CD8-positive, alpha-beta T cell (primary cell): ENCODE measurements at places on chromosomes 5 and 9.

DNA sequence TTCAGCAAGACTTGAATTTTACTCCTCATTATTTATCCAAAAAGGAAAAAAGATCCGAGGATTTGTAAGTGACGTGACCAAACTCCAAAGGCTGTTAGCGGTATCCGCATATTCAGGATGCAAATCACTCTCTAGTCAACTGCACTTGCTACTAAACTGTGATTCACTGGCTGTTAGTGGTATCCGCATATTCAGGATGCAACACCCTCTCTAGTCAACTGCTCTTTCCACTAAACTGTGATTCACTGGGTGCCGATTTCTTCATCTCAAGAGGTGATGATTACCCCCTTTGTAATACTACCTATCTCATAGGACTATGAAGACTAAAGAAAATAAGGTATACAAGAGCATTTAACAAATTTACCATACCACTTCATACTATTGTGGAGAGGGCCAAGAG is 5.7 kb downstream of the MAPKAP1 start:
- DNase-seq = no peak

GRCh38 chr5:88732862-88733261 is 150.1 kb downstream of the MEF2C start:
- DNase-seq = no peak

DNA sequence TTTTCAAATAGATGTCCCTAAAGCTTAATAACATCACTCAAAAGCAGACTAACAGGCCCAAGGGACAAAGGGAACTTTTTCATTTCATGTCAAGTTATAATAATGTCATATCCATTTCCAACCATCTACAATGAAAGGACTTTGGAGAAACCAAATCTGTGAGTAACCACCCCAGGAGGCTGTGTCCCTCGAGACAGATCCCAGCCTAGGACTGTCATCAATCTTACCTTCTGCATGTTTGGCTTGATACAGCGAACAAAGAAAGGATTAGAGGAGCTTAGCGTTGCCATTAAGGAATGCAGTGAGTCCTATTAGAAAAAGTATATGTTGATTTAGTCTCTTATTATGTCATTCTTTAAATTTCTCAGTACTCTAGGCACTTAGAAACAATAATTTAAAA is 137.8 kb upstream of the RETREG1 start:
- DNase-seq = no peak

- DNase-seq = no peak
Observed at GRCh38 chr5:104569621-104570020, 1007.0 kb upstream of the NUDT12 start.

GRCh38 chr5:14260637-14261036 is 117.5 kb downstream of the TRIO start:
- DNase-seq = no peak

GRCh38 chr9:32703635-32704034 is 68.2 kb upstream of the TAF1L start:
- DNase-seq = no peak

- DNase-seq = no peak
Observed at GRCh38 chr5:146993876-146994530, 115.4 kb upstream of the PPP2R2B start.

DNA sequence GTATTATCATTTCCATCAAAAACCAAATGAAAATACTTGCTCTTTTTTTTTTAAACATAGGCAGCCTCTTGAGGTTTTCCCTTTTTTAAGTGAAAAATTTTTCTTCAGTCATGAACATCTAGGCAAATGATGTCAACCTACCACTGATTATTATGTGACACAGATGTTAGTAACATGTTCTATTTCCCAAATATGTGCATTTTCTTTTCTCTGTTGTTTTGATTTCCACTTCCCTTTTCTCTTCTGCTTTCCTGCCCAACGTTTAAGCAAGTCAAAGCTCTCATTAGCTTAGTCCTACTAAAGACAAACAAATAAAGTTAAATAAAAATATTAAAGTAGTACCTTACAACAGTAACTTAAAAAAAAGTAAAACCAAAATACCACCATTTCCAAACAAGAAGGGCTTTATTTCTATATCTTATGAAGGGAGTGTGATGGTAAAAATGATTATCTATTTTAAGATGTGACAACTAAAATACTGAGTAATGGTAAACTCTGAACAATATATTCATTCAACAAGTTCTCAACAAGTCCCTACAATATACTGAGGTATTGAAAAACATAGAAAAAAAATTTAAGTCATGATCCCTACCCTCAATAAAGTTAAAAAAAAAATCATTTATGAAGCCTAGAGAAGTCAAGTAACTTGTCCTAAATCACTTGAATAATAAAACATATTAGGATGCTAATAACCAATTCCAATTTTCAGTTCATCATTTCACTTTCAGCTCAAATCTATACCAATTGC is 9.4 kb downstream of the SLC38A9 start:
- no peak for DNase-seq

DNA sequence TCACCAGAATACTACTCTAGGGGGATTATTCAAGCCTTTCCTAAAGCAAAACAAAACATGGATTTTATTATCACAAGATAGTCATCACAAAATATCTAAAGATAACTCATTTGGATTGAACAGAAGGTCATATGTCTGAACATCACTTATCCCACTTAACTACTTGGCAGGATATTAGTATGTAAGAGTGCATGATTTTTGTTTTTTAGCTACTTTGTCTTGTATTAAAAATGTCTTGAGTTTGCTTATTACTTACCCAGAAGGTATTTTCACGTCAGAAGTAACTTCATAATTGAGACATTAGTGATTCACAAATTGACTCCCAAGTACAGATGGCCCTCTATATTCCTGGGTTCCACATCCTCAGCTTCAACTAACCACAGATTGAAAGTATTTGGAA is 113.8 kb downstream of the TLE4 start:
- DNase-seq = no peak

- DNase-seq = no peak
Observed at GRCh38 chr9:111411266-111411665, 72.9 kb downstream of the ECPAS start.

DNA sequence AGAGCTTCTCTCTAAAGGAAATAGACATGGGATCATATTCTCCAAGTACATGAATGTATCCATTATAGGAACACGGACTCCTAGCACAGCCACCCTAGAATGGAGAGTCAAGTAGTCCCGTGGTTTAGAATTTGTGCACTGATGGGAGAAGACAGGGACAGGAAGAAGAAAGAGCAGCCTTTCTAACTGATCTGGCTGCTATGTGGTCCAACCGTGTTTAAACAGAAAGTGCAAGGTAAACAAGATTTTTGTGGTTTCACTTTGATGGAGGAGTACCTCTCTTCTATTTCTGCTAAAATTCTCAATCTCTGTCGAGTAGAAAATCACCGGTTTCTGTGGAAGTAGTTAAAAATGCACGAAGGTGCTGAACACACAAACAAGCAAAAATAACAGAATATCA is 171.3 kb downstream of the ST8SIA4 start:
- no peak for DNase-seq

DNA sequence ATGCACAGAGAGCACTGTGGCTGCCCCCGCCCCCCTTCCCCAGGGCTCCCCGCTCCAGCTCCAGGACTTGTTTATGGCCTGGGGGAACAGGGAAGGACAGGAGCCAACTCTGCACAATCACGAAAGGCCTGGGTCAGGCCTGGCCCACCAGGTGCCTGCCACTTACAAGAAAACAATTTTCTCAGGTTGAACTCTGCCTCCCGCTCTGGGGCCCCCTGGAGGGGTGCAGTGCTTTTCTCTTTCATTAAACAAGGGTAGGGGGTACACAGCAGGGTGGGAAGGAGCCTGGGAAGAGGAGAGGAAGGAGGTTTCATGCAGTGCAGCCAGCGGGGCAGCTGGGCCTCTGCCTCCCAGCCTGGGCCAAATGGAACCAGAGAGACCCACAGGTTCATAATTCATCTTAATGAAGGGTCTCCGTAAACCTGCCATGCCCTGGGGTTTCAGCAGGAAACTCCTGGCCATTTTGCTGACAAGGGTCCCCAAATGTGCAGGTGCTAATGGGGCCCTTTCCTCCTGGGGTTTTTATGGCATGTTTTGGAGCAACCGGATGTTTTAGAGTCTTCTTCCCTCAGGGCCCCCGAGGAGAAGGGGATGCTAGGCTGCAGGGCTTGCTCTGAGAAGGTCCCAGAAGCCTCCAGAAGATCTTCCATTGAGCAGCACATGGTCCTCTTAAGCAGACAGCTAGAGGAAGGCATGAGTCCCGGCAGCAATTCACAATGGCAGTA is 219.8 kb downstream of the SLIT3 start:
- DNase-seq = no peak

GRCh38 chr5:87120518-87121303 is 147.0 kb upstream of the RASA1 start:
- DNase-seq = peak; percentile 50

GRCh38 chr9:30670805-30671562 is 1713.5 kb upstream of the ACO1 start:
- no peak for DNase-seq

DNA sequence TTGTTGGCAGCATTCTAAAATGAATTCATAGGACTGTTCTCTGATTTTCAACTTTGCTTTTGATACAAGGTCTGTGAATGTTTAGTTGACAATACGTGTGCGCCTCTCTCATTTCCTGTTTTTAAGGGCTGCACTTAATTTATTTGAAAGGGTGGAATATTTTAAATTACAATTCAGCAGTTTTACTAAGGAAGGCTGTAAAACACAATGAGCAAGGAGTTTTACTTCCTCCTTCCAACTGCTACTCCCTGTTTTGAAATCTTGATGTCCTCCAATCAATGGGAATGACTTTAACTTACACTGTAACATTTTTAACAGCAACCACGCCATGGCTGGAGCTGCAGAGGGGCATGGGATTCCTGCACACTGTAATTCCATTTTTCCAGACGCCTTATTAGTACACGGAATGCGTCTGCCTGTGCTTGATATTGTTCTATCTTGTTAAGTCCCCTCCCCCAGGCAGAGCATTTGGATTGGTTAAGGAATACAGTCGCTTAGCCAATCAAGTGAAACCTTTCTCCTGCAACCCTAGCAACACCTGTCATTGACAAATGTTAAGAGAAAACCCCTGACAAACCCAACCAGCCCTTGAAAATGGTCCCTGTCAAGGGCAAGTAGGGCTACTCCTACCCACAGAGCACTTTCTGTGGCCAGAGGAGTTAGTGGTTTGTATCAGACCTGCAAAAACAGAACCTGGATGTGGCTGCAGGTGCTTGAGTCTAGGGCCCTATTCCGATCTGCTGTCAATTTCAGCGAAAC is 12.5 kb upstream of the ZSWIM6 start:
- peak; percentile 32 for DNase-seq

DNA sequence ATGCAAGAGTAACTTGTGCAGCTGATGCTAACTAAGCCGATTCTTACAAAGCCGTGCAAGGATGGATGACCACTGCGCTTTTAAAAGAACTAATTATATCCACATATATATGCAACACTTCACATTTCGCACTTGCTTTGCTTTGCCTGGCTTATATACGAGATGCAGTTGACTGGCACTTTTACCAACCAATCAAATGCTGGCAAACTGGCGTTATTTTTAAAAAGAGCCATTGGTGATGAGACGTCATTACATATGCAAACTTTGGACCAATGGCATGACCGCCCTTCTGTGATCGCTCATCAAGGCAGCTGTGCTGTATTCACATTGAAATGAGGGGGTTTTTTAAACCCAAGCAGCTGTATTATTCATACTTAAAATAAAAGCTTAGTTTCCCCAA is 1147.7 kb upstream of the WWC1 start:
- no peak for DNase-seq

DNA sequence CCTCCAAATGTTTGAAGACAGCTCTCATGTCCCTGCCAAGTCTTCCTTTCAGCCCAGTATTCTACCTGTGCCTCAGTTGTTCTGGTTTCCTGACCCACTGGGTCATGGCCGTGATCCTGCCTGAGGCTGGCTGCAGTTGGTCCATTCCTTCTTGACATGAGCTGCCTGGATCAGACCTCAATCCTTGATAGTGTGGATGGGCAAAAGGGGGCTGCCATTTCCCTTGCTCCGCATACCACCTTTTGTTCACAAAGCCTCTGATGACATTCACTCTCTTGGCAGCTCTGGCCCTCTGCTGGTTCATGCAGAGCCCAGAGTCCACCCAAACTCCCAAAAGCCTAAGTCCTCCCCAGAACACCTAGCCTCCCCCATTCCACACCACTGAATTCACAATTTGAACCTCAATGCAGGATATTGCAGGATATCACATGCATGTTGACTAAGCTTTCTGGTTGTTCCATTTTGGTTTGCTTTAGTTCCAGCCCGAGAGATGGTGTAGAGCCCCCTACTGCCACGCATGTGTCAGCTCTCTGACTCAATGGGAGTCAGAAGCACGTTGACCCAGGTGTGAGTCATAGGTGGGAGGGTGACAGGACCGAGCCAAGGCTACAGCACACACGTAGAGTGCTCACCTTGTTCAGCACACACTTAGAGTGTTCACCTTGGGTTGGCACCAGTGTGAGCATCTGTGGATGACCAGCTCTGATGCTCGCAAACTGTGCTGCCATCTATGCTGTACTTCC is 137.2 kb downstream of the MTX3 start:
- no peak for DNase-seq

- peak; percentile 28 for DNase-seq
Observed at GRCh38 chr9:128818839-128819715, 777 bp downstream of the ENDOG start.

DNA sequence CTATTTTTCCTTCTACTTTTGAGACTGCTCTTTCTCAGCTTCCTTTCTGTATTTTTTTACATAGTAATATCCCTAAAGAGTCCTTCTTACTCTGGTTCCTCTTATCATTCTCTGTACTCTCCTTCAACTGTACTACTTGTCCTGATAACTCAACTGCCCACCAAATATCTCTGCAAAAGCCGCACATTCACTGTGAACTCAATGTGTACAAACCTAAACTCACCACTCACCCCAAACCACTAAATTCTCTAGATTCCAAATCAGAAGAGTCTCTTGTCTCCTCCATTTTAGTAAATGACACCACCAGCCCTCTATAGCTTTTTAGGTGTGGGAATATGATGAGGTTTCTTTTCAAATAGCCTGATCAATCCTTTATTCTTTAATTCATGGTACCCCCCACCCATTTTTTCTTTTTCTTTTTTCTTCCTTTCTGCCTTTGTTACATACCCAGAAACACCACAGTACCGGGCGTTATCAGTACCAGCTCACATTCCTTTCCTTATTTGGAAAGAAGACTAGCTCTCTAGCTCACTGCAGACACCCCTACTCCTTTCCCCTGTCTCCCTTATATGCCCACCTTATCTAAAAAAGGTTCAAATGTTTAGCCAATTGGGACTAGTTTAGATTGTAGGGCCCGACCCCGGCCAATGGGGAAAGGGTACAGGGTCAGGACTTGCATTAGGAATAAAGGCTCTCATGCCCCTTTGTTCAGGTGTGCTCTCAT is 63.1 kb upstream of the RANBP6 start:
- no peak for DNase-seq
